ENCODE measurements at places on chromosomes 13 and 19.

DNA sequence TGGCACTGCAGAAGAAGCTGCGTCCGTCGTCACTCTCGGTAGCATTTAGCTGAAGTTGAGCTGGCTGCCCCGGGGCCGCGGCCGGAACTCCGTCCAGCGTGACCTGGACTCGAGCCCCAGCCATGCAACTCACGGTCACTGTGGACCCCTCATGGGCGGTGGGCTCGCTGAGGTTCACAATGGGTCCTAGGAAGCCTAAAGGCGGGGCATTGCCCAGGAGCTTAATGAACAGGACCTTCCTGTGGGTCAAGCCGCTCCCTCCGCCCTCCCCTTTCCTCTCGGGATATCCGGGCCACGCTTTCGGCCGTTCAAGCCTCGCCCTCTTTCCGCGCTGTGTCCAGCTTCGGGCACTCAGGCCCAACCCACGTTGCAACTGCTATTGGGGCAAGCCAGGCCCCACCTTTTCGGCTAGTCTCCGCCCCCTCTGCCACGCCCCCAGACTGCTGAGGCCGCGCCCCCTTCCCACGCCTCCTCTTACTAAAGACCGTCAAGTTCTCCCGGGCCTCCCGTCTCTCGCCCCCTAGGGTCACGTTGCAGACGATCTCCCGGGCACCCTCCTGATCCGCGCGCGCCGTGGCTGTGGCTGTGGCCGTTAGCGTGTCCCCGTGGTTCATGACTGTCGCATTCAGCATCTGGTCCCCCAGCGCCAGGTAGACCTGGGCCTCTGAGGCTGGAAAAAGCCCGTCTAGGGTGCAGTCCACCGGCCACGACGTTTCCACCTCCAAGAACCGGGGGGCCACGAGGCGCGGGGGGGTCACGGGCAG is 1.4 kb upstream of the RAVER1 start:
- peak; percentile 95 for DNase-seq

GRCh38 chr13:34878329-34878728 is 63.7 kb upstream of the NBEA start:
- no peak for DNase-seq

GRCh38 chr13:20672772-20673171 is 30.7 kb upstream of the IL17D start:
- DNase-seq: no peak

DNA sequence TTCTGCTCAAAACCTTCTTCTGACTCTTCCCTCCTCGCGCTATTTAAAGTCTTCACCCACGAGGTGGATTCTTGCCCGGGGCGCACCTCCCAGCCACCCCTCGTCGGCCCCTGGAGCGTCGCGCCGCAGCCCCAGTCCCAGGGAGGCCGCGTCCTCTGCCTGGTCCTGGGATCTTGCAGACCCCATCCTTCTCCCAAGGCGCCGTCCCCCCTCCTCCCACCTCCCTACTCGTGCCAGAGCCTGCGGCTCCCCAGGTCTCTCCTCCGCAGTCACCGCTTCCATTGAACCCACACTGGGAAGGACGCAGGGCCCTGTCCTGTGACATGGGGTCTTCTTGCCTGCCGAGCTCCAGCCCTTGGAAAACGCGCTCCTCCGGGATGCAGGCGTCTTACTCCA is 486 bp downstream of the ZNF808 start:
- DNase-seq: peak; percentile 41

GRCh38 chr13:91909617-91910016 is 511.2 kb downstream of the GPC5 start:
- DNase-seq: no peak

- DNase-seq: no peak
Observed at GRCh38 chr13:39571502-39572092, 31.4 kb downstream of the LHFPL6 start.

DNA sequence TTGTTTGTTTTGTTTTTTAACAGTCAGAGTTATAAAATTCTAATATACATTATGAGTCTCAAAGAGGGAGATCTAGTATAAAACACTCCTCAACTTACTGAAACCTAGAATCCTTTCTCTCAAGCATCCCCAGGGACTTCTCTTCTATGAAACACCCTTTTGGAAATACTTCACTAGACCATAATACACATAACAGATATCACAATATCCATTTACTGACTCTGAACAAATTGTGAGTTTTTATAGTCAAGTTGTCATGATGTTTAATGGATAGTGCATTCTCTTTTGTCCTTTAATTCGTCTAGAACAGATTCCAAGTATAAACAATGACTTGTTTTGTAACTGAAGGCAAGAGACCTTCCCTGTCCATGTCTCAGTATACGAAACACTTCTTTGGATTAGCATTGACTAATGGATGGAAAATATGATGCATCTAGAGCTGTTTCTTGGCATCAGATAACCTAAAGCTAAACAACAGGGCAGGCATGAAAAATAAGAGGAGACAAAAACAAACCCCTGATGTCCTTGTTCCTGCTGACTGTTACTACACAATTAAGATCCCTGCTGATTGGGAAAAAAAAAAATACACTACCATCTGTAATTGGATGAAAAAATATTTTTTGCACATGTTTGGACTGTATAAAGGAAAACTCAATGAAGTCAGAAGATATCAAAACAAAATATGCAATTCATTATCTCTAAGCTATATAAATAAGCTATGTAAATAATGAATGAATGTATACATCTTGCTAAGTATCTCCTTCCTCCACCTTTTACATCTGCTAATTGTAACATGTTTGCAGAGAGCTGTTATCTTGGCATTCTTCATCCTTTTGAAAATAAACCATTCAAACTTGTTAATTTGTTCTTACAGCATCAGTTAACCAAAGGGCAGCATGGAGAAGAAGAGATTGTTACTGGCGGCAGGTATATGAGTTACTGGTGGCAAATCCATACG is 214.2 kb downstream of the LACC1 start:
- no peak for DNase-seq

- peak; percentile 39 for DNase-seq
Observed at GRCh38 chr13:84865783-84866221, 933.4 kb downstream of the SLITRK6 start.

GRCh38 chr19:16068696-16069259 is 7.5 kb upstream of the TPM4 start:
- DNase-seq: no peak

GRCh38 chr19:27794494-27795042 is 1418.4 kb downstream of the UQCRFS1 start:
- peak; percentile 23 for DNase-seq

DNA sequence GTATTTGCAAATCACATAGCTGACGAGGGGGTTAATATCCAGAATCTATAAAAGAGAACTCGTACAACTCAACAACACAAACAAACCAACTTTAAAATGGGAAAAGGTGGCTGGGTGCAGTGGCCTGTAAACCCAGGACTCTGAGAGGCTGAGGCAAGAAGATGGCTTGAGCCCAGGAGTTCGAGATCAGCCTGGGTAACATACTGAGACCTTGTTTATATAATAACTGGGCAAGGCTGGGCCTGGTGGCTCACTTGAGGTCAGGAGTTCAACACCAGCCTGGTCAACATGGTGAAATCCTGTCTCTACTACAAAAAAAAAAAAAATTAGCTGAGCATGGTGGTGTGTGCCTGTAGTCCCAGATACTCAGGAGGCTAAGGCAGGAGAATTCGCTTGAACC is 21.8 kb upstream of the TM6SF2 start:
- DNase-seq: no peak

- no peak for DNase-seq
Observed at GRCh38 chr19:7757358-7757757, 5.7 kb upstream of the CLEC4M start.

- DNase-seq: no peak
Observed at GRCh38 chr13:59211606-59212005, 952.1 kb downstream of the DIAPH3 start.

Data from WTC11 (cell line).